ENCODE measurements at places on chromosomes 13 and 19.
A peak's percentile ranks its signal among the peaks of the same experiment; 100 is the strongest.

GRCh38 chr19:18007044-18007916 lies 690 bp upstream of the ARRDC2 start:
- DNase-seq = peak; percentile 84

DNA sequence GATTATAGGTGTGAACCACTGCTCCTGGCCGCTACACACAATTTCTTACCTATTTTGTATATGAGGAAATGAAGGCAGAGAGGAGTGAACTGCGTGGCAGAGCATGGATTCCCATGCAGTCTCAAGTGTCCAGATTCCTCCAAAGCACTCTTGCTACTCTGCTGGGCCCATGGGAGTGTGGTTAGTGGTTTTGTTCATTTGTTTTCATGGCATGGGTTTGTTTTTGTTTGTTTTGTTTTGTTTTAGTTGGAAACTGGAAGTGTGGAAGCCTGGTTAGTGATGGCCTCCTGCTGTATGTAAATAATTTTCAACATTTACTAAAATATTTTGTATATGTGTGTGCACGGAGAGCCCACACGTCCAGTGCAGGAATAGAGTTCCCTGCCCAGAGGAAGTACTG lies 61.3 kb upstream of the LRCH1 start:
- DNase-seq = no peak

- DNase-seq = no peak
Measured at GRCh38 chr19:40396886-40397567, 7.0 kb upstream of the HIPK4 start.

DNA sequence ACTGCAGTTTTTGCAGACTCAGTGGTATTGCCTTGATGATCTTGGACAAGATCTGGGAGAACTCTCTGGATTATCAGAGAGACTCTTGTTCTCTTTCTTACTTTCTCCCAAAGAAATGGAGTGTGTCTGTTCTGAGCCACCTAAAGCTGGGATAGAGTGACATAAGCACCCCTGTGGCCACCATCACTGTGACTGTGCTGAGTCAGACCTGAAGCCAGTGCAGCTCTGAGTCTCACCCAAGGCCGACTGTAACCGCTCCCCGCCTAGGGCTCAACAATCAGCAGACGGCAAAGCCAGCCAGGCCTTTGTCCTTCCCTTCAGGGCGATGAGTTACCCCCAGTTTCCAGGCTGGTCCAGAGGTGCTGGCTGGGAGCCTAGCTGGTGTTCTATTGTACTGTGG lies 795.6 kb downstream of the UQCRFS1 start:
- no peak for DNase-seq

GRCh38 chr13:113077953-113078901 lies 27.4 kb upstream of the F7 start:
- DNase-seq = no peak

DNA sequence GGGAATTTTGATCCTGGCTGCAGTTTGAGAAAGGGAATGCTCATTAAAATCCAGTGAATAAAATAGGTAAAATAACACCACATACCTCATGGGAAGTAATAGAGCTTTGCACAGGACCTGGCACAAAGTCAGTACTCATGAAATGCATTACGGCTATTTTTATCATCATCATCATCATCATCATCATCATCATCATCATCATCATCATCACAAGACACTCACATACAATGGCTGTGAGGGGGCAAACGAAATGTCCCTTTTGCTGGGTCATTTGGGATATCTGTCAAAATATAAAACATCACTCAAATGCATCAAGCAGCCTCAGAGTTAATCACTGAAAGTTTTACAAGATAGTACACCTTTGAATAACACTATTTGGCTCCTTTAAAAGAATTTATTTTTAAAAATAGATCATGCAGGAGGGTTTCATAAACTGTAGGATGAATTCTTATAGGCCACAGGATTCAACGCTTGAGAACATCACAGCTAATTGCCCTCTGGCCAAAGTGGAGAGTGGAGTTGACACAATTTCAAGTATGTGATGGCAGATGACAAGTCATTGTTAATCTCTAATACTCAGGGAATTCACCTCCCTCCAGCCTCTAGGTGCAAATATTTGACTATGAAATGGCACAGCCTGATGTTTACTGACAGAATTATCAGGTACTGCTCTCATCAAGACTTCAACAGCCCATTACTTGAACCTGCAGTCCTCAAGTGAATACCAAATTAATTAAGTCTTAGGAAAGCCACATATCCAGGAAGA lies 14.2 kb upstream of the ZNF599 start:
- DNase-seq = no peak

- no peak for DNase-seq
Measured at GRCh38 chr19:2791876-2792275, 6.6 kb downstream of the THOP1 start.

GRCh38 chr13:102902789-102903347 lies 57.0 kb downstream of the ERCC5 start:
- DNase-seq = no peak

- DNase-seq = no peak
Measured at GRCh38 chr13:61286148-61286745, 129.4 kb downstream of the PCDH20 start.

DNA sequence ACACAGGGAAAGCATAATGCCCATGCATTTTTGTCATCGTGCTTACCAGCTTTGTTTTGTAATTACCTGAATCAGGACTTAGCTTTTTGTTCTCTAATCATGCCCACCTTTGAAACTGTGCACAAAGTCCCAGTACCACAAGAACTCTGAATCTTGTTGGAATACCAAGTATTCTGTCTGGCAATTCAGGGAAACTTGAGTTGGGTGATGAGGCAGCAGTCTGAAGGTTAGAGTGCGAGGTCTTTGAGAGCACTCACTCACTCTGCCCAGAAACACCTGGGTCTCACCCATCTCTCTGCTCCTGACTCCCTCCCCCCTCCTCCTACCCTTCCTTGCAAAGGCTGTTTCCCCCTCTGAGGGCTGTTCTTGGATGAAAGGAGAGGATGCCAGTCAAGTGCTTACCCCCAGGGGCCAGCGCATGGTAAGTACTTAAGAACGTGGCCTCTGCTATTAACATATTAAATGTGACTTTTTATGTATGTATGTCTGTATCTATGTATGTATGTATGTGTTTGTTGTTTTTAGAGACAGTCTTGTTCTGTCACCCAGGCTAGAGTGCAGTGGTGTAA lies 22.4 kb downstream of the SIPA1L3 start:
- no peak for DNase-seq

GRCh38 chr19:48381178-48381950 lies 10.0 kb downstream of the KDELR1 start:
- no peak for DNase-seq

GRCh38 chr13:67642657-67643056 lies 412.5 kb upstream of the PCDH9 start:
- no peak for DNase-seq

DNA sequence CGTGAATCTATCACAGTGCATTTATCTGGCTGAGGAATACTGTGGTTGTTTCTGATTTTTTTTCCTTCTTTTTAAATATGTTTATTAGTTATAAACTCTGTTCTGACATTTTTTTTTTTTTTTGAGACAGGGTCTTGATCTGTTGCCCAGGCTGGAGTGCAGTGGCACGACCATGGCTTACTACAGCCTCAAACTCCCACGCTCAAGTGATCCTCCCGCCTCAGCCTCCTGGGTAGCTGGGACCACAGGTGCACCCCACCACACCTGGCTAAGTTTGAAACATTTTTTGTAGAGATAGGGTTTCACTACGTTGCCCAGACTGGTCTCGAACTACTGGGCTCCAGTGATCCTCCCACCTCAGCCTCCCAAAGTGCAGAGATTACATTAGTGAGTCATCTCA lies 6.6 kb upstream of the NUMBL start:
- no peak for DNase-seq

- DNase-seq = peak; percentile 89
Measured at GRCh38 chr13:99434258-99434788, 66.9 kb upstream of the TM9SF2 start.

DNA sequence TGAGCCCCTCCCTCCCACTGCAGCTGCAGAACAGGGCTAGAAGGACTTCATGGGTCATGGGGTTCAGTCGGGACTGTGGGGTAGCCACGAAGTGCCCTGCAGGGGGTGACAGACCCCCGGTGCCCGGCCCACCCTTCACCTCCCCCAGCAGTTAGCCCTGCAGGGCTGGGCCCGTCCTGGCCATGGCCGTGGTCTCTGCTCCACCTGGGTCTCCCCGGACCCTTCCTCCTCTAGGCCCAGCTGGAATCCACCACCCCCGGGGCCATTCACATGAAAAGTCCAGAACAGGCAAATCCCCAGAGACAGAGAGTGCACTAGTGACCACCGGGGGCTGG lies 17.3 kb downstream of the MKNK2 start:
- no peak for DNase-seq

GRCh38 chr19:45473682-45474605 lies 6.1 kb downstream of the FOSB start:
- DNase-seq = peak; percentile 83

DNA sequence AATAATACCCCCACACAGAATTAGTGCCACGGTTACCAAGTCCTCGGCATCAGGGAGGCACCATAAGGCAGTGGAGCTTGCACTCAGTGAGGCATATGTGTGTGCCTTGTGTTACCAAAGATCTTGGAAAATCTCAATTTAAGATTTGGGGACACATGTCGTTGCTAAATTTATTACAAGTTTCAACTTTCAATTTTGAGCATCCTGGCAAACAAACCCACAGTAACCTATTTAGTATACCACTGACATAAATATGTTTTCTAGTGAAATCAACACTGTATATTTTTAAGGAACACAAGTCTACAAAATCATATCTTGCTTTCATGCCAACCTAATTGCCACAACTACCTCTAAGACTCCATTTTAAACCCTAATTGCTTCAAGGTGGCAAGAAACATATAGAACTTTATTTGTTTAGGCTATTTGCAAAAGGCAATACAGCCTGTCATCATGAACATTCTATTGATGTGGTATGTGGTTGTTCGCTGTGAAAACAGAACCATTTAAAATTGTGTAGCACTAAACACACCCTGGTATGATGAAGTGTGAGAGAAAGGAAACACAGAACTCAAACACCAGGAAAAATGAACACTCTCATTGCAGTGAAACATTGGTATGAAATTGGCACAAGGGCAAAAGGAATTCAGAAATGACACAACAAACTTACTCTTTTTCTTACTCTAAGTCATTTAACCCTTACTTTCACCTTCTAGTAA lies 531.1 kb downstream of the IRS2 start:
- DNase-seq = no peak

- DNase-seq = peak; percentile 72
Measured at GRCh38 chr13:41004875-41005693, 14.0 kb downstream of the ELF1 start.

- no peak for DNase-seq
Measured at GRCh38 chr19:48484931-48485612, 15.9 kb downstream of the CYTH2 start.

DNA sequence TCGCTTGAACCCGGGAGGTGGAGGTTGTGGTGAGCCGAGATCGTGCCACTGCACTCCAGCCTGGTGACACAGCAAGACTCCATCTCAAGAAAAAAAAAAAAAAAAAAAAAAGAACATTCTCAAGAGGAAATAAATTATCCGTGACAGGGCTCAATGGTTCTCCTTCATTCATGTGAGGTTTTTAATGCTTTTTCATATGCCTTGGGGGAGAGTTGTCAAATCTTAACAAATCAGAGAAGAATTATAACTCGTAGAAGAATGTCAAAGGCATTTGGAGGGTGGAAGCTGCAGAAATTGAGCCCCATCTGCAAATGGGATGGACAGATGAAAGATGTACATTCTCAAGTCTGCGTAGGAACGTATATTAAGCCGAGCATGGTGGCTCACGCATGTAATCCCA lies 34.9 kb upstream of the HOMER3 start:
- DNase-seq = no peak

DNA sequence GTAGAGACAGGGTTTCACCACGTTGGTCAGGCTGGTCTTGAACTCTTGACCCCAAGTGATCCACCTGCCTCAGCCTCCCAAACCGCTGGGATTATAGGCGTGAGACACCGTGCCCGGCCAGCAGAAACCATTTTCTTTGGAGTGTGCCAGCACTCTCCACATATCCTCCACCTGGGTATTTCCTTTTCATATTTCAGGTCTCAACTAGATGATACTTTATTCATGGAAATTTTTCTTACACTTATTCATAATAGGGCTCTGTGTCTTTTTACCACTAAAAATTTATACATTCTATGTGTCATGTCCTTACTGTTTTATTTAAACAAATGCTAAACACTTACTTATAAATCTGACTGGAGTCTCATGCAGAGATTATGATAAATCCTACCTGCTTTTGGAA lies 305.9 kb downstream of the PCDH20 start:
- DNase-seq = no peak

- no peak for DNase-seq
Measured at GRCh38 chr13:107713314-107713713, 502.0 kb downstream of the LIG4 start.

GRCh38 chr19:57620673-57621348 lies 6.8 kb downstream of the ZNF134 start:
- no peak for DNase-seq
